ENCODE measurements at places on chromosomes 16 and 17. TPM values are rescaled to one million over a fixed set of nuclear protein-coding genes. Genes with fewer than 3 reads are reported as not detected.

The ABCA3 gene
- total RNA-seq, result 90.0 TPM

DNA sequence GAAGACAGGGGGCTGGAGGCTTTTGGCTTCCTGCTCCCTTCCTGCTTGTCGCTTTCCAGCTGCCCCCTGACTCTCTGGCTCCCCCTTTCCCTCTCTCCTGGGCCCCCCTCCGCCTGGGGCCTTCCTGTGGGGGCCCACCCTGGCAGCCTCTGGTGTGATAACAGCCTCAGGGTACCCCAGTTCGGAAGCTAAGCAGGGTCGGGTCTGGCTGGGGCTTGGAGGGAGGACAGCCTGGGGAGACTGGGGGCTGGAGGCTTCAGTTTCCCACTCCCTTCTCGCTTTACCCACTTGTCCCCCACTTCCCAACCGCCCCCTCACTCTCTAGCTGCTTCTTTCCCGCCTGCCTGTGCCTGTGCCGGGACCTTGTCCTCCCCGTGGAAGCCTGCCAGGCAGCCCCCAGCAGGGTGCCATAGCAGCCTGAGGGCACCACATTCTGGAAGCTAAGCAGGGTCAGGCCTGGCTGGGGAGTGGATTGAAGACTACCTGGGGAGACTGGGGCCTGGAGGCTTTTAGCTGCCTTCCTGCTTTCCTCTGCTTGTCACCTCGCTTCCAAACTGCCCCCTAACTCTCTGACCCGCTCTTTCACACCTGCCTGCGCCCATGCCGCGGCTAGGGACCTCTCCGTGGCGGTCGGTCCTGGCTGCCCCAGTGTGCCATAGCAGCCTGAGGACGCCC is 2275.5 kb downstream of the TP53TG3F start:
- no peak for DNase-seq

GRCh38 chr17:1630662-1631061 is 2.0 kb upstream of the SLC43A2 start:
- DNase-seq, result no peak

GRCh38 chr16:65120831-65121721 is 787 bp downstream of the CDH11 start:
- peak; percentile 59 for DNase-seq

DNA sequence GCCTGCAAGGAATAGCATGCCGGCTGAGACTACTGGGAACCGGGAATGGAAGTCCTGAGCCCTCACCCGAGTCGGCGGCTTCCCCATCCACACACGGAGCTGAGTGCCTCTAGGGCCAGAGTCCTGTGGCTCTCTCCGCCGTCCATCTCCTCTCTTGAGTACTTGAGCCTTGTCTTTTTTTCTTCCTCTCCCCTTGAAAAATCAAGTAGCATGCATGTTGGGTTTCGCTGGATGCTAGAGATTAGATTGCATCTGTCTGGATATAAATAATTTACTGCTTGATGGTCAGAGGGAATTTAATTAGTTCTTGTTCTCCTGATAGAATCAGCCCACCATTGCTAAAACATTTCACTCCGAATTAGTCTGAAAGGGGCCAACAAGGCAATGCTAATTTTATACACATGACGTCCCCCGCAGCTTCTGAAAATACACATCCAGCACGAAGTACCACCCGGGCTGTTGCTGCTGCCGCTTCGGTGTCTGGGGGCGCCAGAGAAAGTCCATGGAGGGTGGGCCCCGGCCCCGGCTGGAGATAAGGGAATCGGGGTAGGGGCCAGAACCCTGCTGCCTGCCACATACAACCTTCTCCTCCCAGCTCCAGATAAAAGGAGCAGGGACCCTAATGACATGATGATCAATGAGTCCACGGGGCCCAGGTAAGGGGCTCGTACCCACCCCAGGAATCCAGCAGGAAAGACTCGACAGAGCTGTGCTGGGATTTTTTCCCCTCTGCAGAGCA is 48.5 kb downstream of the RBFOX3 start:
- DNase-seq, result no peak

- DNase-seq, result no peak
These were observed 25.2 kb downstream of the TK2 start for GRCh38 chr16:66524601-66525164.

DNA sequence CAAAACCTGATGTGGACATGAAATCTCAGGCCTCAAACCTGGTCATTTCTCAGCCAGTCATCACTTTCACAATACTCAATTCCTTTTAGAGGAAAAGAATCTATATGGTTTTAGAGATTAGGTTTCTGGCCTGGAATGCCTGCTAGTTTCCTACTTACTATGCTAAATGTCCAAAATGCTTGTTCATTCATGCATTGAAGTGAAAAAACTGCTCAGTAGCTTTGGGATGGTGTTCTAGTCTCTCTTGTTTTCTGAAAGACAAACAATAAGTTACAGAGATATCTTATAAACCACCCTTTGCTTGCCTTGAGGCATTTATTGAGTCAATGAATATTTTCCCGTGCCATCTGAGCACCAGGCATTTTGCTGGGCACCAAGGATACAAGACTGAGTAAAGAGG is 1146.5 kb upstream of the GOT2 start:
- no peak for DNase-seq

The TERB1 gene
- 0.89 TPM for total RNA-seq

- DNase-seq, result no peak
These were observed 74.7 kb downstream of the WIPI1 start for GRCh38 chr17:68382582-68383085.

- no peak for DNase-seq
These were observed 16.3 kb downstream of the LRRC3C start for GRCh38 chr17:39943702-39944392.

The AIPL1 gene
- total RNA-seq, result not detected

The SSTR5 gene
- total RNA-seq, result not detected

DNA sequence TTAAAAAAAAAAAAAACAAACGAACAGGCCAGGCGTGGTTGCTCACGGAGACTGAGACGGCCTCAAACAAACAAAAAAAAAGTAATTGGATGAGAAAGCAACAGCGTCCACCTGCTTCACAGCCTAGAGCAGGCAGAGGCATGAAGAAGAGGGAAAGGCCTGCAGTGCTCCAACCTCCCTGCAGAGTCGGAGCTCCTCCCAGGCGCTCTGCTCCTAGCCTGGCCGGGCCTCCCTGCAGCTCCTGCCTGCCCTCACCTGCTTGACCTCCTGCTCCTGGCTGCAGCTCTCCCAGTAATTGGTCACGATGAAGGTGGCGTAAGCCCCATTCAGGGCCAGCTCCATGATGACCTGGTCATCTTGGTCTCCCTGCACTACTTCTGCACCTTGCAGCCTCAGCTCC is 5.5 kb downstream of the NMRAL1 start:
- DNase-seq, result no peak

- no peak for DNase-seq
These were observed 22.5 kb downstream of the HEATR3 start for GRCh38 chr16:50088302-50088701.

The HOXB3 gene
- not detected for total RNA-seq

DNA sequence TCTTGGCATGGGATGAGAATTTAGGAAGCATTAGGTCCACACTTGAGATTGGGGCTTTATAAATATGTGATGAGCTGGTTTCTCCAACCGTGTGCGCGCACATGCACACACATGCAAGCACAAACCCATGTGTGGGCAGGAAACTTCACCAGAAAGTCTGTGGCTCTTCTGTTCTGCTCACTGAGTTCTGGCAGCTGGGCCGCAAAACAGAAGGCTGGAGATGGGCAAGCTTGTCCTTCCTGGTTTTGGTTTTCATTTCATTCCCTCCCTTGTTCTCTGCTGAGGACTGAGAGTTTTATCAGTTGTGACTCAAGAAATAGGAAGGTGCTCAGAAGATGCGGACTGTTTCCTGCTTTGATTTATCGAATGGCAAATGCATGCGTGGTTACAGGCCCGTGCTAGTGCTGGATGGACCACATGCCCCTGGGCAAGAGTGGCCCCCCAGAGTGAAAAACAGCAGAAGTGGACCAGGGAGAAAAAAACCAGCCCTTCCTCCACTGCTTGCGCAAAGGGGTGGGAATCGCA is 14.1 kb downstream of the MAP3K14 start:
- no peak for DNase-seq

DNA sequence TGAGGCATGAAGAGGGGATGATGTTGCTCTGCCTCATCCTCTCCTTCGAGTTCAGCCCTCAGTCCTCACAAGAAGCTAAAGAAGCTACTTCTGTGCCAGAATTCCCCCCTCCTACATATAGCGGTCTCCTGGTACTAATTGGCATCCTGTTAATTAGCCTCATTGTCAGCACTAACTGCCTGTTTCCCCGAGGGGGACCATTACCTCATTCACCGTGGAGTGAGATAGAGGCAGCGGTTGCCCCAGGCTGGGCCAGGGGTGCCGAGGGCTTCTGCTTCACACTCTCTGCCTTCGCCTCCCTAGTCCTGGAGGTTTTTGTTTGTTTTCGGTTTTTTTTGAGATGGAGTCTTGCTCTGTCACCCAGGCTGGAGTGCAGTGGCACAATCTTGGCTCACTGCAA is 5.7 kb upstream of the MINK1 start:
- DNase-seq, result no peak

DNA sequence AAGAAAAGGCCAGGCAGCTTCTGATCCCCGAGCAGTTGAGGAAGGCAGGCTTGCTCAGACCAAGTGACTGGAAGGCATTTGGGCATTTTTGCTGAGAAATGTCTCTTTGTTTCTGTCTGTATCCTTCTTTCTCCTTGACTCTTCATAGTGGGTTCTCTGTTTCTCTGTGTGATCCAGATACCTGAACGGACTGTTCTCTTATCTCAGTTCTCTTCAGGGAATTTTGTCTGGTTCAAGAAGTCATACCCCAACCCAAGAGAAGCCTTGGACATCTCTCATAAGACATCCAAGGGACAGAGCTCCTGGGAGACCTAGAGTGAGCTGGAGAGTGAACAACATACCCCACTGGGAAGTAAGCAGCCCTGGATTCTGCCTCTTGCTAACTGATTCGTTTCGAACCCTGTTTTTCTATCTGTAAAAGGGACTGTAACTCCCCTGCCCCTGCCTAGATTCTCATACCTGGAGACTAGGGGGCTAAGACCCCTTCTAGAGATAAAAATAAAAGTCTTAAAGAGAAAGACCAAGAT is 541 bp downstream of the CCL3 start:
- DNase-seq, result no peak

The CDC27 gene
- 121 TPM for total RNA-seq

- no peak for DNase-seq
These were observed 329.4 kb upstream of the CCL2 start for GRCh38 chr17:33925649-33926048.

DNA sequence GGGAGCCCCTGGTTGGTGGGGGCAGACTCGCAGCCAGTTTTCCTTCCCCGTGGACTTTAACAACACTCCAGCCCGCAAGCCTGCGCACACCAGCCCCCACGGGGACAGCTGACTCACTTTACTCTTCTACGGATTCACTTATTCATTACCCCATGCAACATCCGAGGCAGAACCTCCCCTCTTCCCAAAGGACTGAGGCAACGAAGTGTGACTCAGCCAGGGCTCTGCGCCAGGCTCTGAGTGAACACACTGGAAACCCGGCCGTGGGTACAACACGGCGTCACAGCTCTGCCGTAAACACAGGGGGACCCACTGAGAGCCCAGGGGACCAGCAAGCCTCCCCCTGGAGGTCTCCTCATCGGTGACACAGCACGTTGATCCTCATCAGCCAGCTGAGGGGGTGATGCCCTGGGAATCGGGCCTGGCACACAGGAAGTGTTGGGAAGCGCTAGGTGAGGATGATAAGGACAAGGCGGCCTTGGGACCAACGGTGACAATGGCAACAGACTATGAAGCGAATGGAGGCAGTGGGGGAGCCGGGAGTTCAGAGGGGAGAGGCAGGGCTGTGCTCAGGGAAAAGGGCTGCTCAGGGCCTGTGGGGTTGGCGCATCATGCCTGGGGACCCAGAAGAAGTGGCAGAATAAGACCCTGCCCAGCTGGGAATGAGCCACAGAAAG is 14.6 kb downstream of the COTL1 start:
- DNase-seq, result peak; percentile 92

DNA sequence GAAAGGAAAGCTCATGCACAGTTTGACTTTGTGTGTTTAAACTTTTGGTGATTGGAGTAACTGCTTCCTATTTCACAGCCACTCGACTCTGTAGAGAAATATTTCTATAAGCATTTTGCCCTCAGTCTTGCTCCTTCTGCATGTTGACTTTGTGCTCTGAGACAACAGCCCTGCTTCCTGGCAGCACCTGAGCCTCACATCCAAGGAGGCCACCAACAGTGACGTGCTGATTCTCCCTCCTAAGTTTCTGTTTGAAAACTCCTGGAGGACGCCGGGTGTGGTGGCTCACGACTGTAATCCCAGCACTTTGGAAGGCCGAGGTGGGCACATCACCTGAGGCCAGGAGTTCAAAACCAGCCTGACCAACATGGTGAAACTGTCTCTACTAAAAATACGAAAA is 23.9 kb upstream of the WSB1 start:
- no peak for DNase-seq

DNA sequence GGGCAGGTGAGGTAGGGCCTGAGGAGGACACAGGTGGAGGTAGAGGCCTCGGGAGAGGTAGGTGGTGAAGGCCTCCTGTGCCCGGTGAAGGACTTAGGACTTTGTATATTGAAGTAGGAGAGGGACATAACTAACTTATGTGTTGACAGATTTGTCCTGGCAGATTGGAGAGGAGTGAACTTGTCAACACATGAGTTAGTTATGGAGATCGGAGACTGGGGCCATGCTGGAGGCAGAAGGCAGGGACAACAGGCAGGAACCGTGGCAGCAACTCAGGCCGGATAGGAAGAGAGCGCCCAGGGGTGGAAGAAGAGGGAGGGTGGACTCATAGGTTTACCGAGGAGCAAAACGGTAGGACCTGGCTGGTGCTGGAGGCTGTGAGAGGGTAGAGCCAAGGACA is 18.4 kb downstream of the GLP2R start:
- DNase-seq, result no peak

GRCh38 chr16:83579436-83579835 is 228.3 kb upstream of the HSBP1 start:
- no peak for DNase-seq

- DNase-seq, result no peak
These were observed 31.5 kb downstream of the USP43 start for GRCh38 chr17:9676820-9677310.

The KRT33A gene
- not detected for total RNA-seq

GRCh38 chr16:24580665-24581064 is 41.3 kb downstream of the RBBP6 start:
- DNase-seq, result no peak

The EVPL gene
- 3.9 TPM for total RNA-seq

GRCh38 chr16:27235938-27236245 is 32.6 kb downstream of the KDM8 start:
- no peak for DNase-seq

DNA sequence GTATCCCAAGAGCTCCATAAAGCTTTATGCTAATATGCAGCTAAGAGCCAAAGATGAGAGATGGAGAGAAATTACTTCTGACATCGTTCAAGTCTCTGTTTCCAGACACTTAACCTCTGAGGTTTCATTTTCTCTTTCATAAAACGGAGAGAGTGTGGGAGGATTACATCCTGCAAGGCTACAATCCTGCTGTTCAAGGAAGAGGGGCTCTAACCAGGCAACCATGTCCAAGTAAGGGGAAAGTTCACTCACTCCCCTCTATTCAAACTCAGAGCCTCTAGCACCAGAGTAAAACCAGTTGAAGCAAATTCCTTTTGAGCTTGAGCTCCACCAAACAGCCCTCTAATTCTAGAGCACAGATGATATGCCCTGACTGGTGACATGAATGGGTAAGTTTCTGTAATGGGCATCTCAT is 397.4 kb downstream of the NPIPA8 start:
- DNase-seq, result no peak

- no peak for DNase-seq
These were observed 592.3 kb downstream of the TMEM114 start for GRCh38 chr16:7997966-7998365.

The SMURF2 gene
- 26.5 TPM for total RNA-seq

The GH1 gene
- not detected for total RNA-seq

- no peak for DNase-seq
These were observed 14.9 kb upstream of the ADGRG1 start for GRCh38 chr16:57613514-57613913.

- DNase-seq, result no peak
These were observed 2.9 kb downstream of the CMTM1 start for GRCh38 chr16:66569131-66569530.
